Esophagus squamous epithelium (tissue), 5 donors: ENCODE measurements at places on chromosomes 1 and 21. TPM values are rescaled to one million over a fixed set of nuclear protein-coding genes. Genes with fewer than 3 reads are reported as not detected.
A peak's percentile ranks its signal among the peaks of the same experiment; 100 is the strongest.

DNA sequence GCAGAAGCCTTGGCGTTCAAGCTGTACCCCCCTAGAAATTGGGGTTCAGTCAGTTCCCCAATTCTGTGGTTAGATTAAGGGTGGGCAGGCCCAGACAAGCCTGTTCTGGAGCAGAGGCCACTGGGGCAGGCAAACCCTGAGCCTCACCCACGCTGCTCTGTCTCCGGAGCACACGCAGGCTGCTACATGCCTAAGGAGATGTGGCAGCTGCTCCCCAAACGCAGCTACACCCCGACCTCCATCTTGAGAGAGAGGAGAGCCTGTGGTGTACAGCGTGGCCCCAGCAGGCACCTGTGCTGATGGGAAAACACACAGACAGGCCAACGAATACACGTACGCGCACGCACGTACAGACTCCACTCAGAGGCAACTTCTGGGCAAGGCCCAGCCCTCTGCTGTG, 33.9 kb upstream of the GRHL3 start:
- no peak overlapping the region for H3K4me3 ChIP-seq
- no peak for DNase-seq
- H3K27ac ChIP-seq, result peak overlapping the region; percentile 90
- H3K27me3 ChIP-seq, result no peaks in the 10 kb centered on the region
- peaks cover 62% of the 10 kb centered on the region for H3K4me1 ChIP-seq

DNA sequence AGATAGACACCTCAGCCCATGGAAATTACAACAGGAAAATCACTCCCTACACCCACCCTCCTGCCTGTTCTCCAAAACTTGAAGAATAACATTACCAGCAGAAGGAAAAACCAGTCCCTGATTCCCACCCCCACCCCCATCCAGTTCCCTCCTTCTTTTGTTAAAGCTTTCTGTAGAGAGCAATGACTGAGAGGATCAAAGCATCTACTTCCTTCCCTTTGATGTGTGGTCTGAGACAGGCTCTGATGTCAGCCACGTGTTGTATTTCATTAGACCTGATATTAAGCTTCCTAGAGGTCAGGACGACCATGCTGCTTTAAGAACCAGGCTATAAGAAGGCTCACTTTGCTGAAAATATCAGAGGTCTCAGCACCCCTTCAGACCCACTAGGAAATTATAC, 73.9 kb upstream of the HAO2 start:
- no peak overlapping the region for H3K27ac ChIP-seq
- peaks cover 1% of the 10 kb centered on the region for H3K27me3 ChIP-seq
- no peak overlapping the region for H3K4me3 ChIP-seq
- no peaks in the 10 kb centered on the region for H3K4me1 ChIP-seq
- DNase-seq, result no peak

- no peaks in the 10 kb centered on the region for H3K36me3 ChIP-seq
- peaks cover 26% of the 10 kb centered on the region for H3K27me3 ChIP-seq
- H3K27ac ChIP-seq, result no peak overlapping the region
- no peak overlapping the region for H3K4me3 ChIP-seq
These were observed 138.3 kb downstream of the PRDM16 start for GRCh38 chr1:3207217-3207848.

GRCh38 chr1:180560200-180560867, 1.6 kb downstream of the OVAAL start:
- H3K27me3 ChIP-seq, result no peaks in the 10 kb centered on the region
- H3K4me3 ChIP-seq, result no peak overlapping the region
- no peak overlapping the region for H3K27ac ChIP-seq
- DNase-seq, result no peak

FMO4 gene
- 9.1 TPM for total RNA-seq

- no peaks in the 10 kb centered on the region for H3K36me3 ChIP-seq
- no peak for DNase-seq
- H3K4me3 ChIP-seq, result no peak overlapping the region
- no peak overlapping the region for H3K27ac ChIP-seq
- peaks cover 45% of the 10 kb centered on the region for H3K27me3 ChIP-seq
These were observed 205.1 kb upstream of the COA6 start for GRCh38 chr1:234168061-234168724.

DNA sequence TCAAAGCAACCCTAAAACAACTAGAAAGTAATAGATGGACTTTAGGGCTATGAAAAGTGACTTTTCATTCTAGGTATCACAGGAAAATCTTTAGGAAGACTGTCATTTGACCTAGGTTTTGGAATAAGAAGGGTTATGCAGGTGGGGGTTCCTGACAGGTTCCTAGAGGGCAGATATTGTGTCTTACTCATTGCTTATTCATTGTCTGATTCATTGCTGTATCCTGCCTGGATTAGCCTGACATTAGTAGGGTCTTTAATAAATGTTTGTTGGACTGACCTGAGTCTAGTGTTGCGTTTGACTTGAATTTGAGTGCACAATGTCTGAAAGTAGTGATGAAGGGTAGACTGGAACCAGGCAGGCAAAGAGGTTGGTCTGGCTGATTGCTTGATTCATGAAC, 6.0 kb downstream of the FNBP1L start:
- no peak overlapping the region for H3K4me3 ChIP-seq
- H3K27ac ChIP-seq, result no peak overlapping the region
- H3K27me3 ChIP-seq, result peaks cover 5% of the 10 kb centered on the region
- H3K4me1 ChIP-seq, result peaks cover 21% of the 10 kb centered on the region

DNA sequence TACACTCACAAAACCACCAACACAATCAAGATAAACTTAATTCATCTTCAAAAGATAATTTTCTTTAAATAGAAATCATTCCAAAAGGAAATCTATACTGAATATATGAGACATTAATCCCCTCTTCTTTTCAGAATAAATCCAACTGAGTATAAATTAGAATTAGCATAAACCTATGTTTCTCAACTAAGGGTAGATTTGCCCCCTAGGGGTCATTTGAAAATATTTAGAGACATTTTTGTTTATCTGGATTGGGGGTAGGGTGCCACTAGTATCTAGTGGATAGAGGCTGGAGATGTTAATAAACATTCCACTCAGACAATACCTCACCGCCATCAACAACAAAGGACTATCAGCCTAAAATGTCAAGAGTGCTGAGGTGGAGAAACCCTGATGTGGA, 6.5 kb upstream of the TNFSF4 start:
- no peaks in the 10 kb centered on the region for H3K4me1 ChIP-seq
- H3K36me3 ChIP-seq, result no peaks in the 10 kb centered on the region
- no peaks in the 10 kb centered on the region for H3K27me3 ChIP-seq
- no peak overlapping the region for H3K27ac ChIP-seq
- DNase-seq, result no peak
- H3K4me3 ChIP-seq, result no peak overlapping the region

DNA sequence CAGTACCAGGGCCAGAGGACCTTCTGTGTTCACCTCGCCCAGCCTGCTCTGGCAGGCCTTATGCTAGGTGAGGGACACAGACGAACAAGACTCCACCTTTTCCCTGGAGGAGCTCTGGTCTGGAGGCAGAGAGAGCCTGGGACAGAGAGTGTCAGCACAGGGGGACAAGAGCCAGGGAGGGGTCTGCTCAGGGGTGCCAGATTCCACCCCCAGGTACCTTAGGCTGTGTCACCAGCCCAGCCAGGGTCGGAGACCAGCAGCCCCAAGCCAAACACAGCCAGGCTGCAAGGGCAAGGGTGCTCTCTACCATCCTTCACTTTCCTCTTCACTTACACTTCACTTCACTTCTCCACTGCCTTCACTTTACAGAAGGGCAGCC, 4.3 kb upstream of the LRP8 start:
- no peaks in the 10 kb centered on the region for H3K36me3 ChIP-seq
- H3K27me3 ChIP-seq, result no peaks in the 10 kb centered on the region
- no peak for DNase-seq

XPR1 gene
- total RNA-seq, result 23.1 TPM

DNA sequence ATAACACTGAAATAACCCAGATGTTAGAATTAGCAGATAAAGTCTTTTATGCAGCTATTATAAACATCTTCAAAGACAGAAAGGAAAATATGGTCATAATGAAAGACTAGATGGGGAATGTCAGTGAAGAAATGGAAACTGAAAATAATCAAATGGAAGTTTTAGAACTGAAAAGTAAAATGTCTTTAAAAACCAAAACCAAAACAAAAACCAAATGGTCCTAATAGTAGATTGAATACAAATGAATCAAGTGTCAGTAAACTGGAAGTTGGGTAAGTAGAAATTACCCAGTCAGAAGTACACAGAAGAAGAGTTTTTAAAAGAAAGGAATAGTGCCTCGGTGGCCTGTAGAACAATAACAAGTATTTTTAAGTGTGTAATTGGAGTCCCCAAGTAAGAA, 72.7 kb downstream of the SYCP1 start:
- H3K27me3 ChIP-seq, result no peaks in the 10 kb centered on the region
- no peak overlapping the region for H3K27ac ChIP-seq
- DNase-seq, result no peak

DNA sequence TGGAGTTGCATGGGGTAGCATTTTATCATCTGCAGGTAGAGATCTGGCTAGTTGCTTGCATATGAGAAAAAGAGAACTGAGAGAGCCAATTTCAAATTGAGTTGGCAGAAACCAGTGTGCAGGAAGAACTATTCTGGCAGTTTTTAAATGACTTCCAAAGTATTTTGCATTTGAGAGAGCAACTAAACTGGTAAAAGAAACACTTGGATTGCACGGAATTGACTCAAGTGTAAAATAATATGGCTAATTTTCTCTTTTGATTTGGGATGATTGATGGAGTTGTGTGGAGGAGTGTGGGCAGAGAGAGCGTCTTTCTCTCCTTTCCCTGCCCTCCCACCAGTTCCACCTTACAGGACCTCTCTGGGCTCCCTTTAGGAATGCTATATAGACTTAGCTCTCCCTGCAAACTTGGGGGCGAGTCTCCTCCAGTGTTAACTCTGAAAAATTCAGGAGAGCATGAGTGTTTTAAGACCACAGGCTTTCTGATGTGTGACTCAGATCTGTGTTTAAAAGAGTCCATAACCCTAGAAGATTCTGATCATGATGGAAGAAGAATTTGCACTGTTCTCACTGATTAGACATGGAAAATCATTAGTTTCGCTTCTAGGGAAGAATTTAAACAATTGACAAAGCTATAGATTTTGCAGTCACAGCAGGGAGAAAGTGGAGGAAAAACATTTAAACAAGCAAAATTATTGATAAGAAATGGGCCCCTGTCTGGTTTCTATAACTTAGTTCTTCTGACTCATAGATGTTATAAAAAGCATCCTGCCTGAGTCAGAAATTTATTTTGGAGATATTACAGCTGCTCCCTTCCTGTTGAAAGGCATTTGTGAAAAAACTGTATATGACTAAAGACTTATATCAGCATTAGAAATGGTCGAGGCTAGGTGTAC, 24.9 kb upstream of the CTBS start:
- no peaks in the 10 kb centered on the region for H3K27me3 ChIP-seq
- no peak overlapping the region for H3K4me3 ChIP-seq
- peaks cover 8% of the 10 kb centered on the region for H3K4me1 ChIP-seq
- no peak for DNase-seq
- H3K27ac ChIP-seq, result no peak overlapping the region
- H3K36me3 ChIP-seq, result no peaks in the 10 kb centered on the region
